ENCODE measurements at places on chromosomes 6 and 20.
A peak's percentile ranks its signal among the peaks of the same experiment; 100 is the strongest.

DNA sequence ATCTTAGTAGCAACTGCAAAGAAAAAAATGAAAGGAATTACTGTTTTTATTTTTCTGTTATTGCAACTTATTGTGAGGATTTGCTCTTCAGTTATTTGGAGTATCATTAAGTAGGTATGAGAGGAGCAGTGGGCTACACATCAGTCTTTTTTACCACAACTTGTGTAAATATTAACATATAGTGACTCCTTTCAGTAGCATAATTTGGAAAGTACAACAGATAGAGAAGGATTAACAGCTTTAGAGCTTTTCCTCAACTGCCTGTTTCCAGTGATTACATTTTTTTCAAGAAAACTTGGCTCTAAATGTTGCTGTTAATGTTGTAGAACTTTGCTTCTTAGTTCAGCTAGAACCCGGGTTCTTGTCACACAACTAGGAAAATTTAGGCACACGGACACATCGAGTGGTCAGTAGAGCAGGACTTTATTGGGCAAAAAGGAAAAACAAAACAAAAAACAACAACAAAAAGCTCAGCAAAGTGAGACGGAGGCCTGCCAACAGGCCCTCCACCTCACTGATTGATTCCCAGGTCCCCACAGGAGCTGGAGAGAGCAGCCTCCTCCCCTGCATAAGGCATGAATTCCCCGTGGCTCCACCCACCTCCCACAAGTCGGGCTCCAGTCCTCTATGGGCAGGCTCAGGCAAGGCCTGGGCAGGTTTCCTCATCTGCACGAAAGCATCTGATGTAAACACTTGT, 75.1 kb downstream of the ADGRG6 start:
- peak; percentile 52 for DNase-seq

DNA sequence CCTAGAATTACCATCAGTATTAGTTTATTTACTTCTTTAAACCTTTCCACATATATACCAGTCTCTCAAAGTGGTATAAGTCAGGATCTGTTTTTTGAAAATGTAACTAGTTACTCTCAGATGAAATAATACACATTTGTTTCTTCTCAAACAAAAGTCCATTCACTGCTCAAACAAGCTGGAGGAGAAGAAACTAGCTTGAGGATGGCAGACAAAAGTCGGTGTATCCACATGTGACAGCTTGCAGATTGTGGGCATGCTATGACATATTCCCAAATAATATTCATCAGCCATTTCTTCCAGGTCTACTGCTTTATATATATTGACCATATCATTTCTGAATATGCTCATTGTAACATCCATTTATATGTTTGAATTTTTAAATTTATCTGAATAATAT, 197.4 kb upstream of the KCNQ5 start:
- DNase-seq, result no peak

DNA sequence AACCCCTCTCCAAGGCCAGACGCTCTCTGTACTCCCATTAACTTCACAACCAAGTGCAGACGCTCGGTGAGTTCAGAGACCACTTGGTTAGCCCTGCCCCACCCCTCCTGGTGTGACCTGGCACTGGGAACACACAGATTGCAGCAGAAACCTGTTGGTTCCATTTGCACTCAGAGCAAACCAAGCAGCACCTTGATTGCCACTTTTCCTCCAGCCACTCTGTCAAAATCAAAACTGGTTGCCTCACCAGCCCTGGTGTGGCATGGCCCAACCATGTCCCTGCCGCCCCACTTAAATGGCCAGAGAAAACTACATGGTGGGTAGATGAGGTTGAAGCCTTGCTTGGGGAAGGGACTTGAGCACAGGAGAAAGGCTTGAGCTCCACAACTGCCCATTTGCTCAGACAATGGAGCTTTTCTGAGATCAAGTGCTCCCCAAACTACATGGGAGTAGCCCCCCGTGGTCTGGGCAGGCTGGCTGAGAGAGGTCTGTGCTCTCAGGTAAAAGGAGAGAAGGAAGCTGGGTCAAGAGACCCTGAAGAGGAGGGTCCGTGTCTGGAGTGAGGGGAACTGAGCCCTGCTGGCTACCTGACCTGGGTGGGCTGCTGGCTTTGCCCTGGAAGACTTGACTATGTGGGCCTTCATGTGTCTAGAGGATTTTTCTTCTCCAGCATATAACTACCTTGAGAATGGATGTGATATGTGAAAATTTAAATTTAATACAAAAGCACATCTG, 43.4 kb downstream of the PLCG1 start:
- DNase-seq, result no peak

- DNase-seq, result no peak
Observed at GRCh38 chr20:22462975-22463914, 121.1 kb downstream of the FOXA2 start.

- DNase-seq, result no peak
Observed at GRCh38 chr6:135030532-135031178, 24.0 kb downstream of the HBS1L start.

DNA sequence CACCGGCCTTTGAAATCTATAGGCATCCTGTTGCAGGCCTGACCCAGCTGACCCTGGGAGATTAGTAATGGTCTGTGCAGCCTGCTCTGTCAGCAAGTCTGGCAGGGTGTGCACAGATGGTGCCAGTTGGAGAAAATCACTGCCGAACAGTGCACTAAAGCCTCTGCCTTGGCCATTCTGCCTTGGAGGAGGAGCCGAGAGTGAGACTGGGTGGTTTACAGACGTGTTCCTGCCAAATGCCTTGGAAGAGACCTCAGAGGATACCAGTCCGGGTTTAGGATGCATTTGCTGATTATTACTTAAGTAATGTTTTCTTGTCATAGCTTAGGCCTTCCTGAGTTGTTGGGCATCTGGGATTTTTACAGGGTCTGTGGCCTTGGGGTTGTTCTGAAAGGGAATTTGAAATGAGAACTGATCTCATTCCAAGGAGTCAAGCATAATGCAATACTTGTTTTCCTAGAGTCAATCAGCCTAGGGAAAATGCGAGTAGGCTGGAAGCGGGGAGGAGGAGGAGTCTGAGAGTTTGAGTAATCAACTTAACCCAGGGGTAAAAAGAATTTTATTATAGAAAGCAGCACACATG, 292.1 kb downstream of the SOX4 start:
- DNase-seq, result peak; percentile 87

DNA sequence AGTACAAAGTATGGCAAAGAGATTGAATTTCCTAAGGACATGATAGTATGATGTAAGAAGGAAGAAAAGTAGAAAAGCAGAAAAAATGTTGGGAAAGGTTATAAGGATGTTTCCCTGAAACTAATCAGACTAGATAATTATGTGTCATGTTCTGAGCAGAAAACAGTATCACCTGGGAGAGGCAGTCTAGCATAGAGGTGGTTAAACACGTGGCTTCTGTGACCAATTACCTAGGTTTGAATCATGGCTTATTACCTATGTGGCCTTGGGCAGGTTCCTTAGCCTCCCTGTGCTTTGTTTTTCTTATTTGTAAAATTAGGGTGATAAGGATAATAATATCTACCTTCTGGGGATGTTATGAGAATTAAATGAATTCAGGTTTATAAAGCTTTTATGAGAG, 38.0 kb downstream of the SCGN start:
- DNase-seq, result no peak

DNA sequence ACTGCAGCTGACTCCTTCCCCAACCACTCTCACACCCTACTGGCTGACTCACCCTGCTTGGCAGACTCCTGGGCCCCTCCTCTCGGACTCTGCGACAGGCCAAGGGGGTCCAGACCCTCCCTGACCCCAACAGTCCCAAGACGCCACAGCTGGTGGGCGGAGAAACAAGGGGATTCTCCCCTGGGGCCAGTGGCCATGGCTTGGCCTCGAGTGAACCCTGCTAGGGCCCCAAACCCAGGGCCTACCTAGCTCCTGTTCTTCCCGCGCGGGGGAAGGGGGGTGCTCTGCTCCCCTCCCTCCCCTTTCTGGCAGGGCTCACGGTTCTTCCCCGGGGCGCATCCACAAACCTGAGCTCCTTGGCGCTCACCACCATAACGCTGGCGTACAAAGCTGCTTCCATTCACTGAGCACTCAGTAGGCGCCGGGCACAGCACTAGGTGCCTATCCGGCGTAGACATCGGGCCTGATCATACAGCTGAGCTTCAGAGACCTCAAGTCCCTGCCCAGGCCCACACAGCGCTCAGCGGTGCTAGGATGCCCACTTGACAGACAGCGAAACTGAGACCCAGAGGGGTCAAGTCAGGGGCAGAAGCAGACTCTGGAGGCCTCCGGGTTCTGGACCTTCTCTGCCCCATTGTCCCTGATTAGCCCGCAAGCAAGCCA, 597 bp downstream of the ADA start:
- peak; percentile 72 for DNase-seq

DNA sequence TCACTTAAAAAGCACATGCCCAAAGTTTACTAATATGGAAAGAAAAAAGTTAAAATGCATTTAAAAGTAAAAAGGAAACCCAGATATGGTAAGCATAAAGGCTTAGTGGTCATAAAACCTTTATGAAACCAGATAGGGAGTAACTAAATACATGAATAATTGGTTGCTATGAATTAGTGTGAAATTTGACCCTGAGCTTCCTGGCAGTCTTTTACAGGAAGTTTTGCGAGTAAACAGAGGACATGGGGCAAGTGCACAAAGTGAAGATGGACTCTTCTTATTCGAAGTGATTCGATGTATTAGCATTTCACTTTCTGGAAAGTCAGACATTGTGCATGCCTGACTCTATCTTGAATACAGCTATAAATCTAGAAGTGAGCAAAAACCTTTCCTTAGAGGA, 90.9 kb upstream of the MLIP start:
- no peak for DNase-seq

DNA sequence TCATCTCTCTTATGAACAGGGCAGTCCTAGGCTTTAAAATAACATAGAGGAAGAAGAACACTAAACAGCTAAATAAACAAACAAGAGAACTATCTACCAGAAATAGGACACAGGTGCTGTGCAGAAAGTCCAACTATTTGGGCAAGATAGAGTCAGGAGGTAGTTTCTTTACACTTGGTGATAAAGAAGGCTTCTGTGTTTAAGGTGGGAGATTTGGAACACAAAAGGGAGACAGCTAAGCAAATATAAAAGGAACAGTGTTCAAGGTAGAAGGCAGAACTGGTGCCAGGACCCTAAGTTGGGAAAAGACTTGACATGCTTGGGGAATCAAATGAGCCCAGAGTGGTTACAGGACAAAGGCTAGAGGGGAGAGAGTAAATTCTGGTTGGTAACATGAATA, 110.5 kb downstream of the MANEA start:
- DNase-seq, result no peak

- DNase-seq, result no peak
Observed at GRCh38 chr6:44269921-44270525, at the start of gene TMEM151B. Gene TMEM151B, plus strand, starts transcription at chr6:44270450. Its CDS starts 293 bp downstream, at chr6:44270743.

DNA sequence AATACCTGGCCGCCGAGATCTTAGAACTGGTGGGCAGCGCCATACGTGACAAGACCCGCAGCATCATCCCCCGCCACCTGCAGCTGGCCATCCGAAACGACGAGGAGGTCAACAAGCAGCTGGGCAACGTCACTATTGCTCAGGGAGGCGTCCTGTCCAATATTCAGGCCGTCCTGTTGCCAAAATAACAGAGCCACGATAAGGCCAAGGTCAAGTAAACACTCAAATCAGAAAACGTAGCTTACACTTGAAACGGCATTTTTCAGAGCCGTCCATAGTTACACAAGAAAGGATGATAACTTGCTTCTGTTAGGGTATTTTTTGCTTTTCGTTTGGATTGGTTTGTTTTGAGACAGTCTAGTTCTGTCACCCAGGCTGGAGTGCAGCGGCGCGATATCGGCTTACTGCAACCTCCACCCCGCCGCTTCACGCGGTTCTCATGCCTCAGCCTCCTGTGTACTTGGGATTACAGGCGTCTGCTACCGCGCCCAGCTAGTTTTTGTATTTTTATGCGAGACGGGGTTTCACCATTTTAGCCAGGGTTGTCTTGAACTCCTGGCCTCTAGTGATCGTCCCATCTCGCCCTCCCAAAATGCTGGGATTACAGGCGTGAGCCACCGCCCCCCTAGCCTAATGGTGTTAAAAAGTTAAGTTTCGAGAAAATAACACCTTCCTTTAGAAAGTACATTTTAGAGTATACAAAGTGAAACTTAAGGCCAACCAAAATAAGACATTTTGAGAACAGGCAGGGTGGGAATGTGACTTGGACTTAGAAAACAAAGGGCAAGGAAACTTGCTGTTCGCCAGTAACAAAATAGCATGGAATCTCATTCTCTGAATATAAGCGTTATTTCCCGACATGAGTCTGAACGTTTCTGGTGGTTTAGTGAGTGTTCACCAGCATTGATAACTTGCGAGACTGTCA, 42.8 kb upstream of the HFE start:
- DNase-seq, result peak; percentile 51

DNA sequence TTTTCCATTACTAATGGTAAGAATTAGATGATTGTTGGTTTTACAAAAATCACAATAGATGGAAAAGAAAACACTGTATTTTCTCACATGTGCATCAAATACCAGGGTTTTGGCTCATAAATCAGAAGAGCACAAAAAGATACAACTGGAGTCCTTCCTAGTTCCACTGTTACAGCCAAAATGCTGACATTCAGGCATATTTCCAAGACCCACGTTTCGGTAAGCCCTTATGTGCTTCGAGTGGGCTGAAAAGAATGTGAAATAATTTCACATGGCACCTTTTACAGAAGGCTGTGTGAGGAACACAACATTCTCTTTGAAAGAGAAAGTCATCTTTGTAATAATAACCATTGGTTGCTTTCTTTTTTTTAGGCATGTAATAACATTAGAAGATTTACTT, 326.7 kb upstream of the FLRT3 start:
- no peak for DNase-seq

- no peak for DNase-seq
Observed at GRCh38 chr6:34491091-34491430, 25.2 kb downstream of the PACSIN1 start.

- no peak for DNase-seq
Observed at GRCh38 chr6:87243812-87244211, 78.6 kb upstream of the SMIM8 start.

- DNase-seq, result no peak
Observed at GRCh38 chr6:2534406-2535042, 216.2 kb downstream of the MYLK4 start.

DNA sequence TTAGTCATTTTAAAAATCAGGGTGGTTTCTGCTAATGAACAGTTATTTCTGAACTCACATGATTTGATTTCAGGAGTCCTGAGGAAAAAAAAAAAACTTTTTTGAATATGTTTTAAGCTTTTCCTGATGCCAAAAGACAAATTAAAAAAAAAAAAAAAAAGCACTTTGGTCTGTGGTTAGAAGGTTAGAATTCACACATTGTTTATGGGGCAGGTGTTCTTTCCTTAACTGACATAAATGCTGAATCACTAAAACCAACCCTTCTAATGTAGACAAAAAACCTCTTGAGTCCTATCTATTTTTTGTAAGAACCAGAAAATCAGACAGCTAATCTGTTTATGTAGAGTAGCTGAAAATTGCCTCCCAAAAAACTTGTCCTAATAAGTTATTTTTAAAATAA, 20.4 kb downstream of the THEMIS start:
- no peak for DNase-seq
